ENCODE measurements at places on chromosomes 12 and 14. TPM values are rescaled to one million over a fixed set of nuclear protein-coding genes. Genes with fewer than 3 reads are reported as not detected.

The GLI1 gene
- total RNA-seq, result not detected

The EPYC gene
- 0.14 TPM for total RNA-seq

The PRB4 gene
- not detected for total RNA-seq

The KCNK13 gene
- total RNA-seq, result not detected

The ESPL1 gene
- total RNA-seq, result not detected

The KRT83 gene
- not detected for total RNA-seq

The RNASE3 gene
- total RNA-seq, result not detected

The PTPN21 gene
- 6.5 TPM for total RNA-seq

The P2RX4 gene
- total RNA-seq, result 13.8 TPM

The SMIM41 gene
- not detected for total RNA-seq

The CINP gene
- 7.4 TPM for total RNA-seq

The MAP1LC3B2 gene
- total RNA-seq, result not detected

DNA sequence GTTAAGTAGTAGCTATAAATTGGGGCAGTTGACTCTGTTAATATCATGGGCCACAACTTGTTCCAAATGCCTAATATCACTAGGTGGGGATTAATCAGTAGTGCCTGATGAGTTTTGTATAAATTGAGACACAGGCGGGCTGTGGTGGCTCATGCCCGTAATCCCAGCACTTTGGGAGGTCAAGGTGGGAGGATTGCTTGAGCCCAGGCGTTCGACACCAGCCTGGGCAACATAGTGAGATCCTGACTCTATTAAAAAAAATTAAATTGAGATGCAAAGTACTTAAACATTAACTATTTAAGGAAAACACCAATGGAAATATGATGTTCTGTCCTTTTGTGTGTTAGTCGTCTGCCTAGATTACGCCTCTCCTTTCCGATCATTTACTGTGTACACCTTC, 9.0 kb downstream of the PAPOLA start:
- no peak for DNase-seq

DNA sequence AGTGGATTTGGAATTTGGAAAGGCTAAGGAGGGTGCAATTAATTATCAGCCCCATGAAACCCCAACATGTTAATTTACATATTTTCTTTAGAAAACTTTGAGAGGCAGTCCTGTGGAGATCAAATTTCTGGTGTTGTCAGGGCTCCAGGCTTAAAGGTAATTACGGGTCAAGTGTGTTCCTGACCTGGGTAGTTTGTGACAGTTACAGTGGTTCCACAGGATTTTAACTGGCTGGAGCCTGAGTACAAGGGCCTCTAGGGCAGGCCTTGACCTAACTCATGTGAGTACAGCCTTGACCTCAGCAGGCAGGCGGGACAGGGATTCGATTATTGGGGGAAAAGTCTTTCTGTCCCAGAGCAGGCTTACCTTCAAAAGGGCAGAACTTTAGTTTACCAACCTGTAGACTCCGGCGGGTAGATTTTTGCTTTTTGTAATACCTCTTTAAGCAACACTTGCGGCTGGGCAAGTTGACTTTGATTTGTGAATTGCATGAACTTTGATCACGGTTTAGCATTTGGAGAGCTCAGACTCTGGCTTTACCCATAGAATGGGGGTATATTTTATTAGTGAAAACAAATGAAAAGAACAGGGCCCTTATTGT, 8.4 kb upstream of the PPTC7 start:
- DNase-seq, result no peak

- DNase-seq, result peak; percentile 55
Observed at GRCh38 chr12:49098035-49098451, 3.4 kb upstream of the DHH start.

- DNase-seq, result no peak
Observed at GRCh38 chr12:124617615-124618014, 50.2 kb upstream of the NCOR2 start.

- DNase-seq, result no peak
Observed at GRCh38 chr14:79117561-79117960, 947.4 kb downstream of the NRXN3 start.

GRCh38 chr12:95390932-95391331, 83.0 kb upstream of the METAP2 start:
- no peak for DNase-seq

- no peak for DNase-seq
Observed at GRCh38 chr14:73452341-73453186, 5.8 kb downstream of the NUMB start.

DNA sequence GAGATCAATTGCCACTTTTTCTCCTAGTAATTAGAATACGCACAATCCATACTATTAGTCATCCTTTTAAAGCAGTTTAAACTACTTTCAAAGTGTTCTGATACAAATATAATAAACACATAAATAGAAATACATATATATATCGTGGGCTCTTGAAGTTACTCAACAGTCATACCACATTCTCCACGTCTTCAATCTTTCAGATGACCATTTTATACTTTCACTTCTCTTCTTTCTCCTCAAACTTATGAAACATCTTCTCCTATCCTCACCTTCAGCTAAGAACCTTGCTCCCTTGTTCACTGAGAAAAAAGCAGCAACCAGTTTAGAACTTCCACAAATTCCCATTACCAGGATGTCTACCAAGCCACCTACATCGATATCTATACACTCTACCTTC, 19.2 kb downstream of the CEP290 start:
- no peak for DNase-seq

DNA sequence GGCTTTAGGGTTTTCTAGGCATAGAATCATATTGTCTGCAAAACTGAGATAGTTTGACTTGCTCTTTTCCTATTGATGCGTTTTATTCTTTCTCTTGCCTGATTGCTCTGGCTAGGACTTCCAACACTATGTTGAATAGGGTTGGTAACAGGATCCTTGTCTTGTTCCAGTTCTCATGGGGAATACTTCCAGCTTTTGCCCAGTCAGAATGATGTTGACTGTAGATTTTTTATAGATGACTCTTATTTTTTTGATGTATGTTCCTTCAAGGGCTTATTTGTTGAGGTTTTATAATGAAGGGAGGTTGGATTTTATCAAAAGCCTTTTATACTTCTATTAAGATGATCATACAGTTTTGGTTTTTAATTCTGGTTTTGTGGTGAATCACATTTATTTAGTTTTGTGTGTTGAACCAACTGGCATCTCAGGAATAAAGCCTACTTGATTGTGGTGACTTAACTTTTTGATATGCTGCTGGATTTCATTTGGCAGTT, 478.2 kb downstream of the TMEM117 start:
- no peak for DNase-seq

DNA sequence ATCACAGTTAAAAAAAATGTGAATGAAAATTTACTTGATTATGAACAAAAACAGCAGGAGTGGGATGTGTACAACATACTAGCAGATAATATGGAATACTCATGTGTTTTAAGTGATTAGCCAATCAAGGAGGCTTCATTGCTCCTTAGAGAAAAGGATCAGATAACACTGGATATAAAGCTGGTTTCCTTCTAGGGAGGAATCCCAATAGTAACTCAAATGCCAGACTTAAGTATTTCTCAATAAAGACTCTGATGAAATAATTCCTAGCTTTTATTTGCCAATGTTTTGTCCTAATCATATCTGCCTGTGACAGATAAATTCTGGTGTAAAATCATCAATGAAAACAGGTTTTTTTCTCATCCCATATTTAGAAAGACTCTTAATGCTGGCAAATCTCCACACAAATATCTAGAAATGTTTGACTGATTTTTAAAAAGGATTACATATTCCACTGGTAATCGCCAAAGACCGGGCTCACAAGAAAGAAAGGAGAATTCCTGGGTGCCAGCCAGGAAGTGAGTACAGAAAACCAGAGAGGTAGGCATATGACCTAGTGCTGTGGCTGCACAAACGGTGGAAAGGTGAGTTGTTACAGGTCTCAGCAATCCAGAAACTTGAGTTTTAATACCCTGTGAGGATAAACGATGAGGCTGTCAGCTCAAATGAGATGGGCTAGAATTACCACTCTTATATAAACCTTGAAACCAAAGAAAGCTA, 108.6 kb upstream of the TTC7B start:
- no peak for DNase-seq

GRCh38 chr14:85319101-85319500, 210.8 kb upstream of the FLRT2 start:
- DNase-seq, result no peak

- no peak for DNase-seq
Observed at GRCh38 chr12:104026841-104027599, 23.0 kb downstream of the GLT8D2 start.

GRCh38 chr12:124928095-124928911, 13.9 kb upstream of the UBC start:
- peak; percentile 92 for DNase-seq

DNA sequence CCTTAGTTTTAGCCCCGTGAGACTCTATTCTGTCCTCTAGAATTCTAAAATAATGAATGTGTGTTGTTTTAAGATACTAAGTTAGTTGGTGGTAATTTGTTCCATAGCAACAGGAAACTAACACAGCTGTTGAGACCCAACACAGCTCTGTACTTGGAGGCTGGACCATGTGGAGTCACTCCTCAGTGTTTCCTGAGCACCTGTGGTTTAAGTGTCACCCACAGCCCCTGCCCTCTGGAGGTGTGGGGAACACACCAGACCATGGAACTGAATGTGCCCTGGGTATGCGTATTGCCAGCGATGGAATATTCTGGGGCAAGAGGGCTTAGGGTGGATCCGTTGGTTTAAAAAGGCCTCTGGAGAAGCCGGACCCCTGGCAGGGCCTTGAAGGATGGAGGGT, 16.6 kb upstream of the GPR68 start:
- DNase-seq, result no peak

DNA sequence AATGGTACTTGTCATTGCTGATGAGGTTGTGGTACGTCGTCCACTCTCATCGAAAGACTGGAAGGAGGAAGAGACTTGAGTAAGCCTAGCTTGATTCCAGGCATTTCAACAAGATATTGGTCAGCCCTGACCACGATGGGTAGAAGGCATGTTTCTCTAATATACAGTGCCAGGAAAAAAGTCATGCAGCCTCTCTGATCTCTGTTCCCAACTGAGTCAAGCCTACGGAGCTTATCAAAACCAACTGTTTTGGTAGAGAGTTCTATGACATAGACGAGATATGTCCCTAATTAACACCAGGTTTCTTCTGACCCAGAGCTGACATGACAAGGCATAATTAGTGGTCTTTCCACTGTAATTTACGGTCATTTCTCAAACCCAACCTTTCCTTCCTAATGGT, 58.5 kb downstream of the NIN start:
- DNase-seq, result no peak

- DNase-seq, result no peak
Observed at GRCh38 chr12:109704371-109705098, 9.1 kb upstream of the FAM222A start.

- no peak for DNase-seq
Observed at GRCh38 chr14:53020193-53020932, 69.5 kb upstream of the FERMT2 start.

DNA sequence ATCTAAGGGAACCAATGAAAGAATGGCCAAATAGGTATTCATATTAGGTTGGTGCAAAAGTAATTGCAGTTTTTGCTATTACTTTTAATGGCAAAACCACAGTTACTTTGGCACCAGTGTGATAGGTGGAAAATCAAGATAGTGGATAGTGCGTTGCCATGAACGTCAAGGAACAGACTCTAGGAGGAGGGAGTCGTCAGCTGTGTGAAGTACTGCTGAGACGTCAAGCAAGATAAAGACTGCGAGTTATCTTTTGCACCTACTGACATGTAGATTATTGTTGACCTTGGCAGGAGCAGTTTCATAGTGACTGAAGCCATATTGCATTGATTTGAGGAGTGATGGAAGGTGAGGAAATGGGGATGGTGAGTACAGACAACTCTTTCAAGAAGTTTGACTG, 8.3 kb downstream of the YLPM1 start:
- no peak for DNase-seq

DNA sequence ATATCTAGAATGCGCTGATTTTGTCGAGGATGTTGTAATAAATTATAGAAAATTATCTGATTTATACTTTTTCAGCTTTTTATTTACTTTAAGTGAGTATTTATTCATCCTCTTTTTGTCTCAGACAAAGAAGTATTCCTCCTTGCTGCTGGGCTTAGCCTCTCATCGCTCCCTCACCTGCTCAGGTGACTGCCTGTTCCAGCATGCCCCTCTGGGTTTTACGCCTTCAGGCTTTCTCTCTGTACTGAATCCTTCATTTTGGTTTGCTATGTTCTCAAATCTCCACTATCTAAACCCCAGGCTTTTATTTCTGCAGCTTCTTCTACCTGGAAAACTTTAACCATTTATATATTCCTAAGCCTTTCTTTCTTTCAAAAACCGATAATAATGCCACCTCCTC, 1650.9 kb upstream of the SEL1L start:
- no peak for DNase-seq

DNA sequence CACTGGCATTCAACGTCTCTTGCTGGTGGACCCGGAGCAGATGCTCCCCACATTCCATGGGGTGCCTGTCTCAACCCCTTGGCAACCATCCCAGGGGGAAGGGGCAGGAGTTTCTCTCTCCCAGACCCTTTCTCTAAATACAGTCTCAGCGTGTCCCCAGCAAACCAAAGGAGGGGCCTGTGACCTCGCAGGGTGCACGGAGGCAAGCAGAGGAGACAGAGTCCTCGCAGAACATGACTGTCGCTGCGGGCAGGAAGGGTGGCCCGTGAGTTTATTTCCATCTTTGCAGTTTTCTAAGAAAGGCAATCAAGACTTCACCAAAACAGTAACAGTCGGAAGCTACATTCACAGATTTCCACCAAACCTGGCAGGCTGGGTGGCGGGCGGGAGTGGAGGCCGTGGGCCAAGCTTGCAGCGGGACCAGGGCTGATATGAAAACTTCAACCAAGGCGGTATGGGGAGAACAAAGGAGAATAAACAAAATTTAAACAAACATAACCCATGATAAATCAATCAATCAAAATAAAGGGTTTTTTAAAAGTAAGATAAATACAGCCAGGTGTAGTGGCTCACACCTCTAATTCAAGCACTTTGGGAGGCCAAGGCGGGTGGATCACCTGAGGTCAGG, 18.6 kb downstream of the BRF1 start:
- no peak for DNase-seq

DNA sequence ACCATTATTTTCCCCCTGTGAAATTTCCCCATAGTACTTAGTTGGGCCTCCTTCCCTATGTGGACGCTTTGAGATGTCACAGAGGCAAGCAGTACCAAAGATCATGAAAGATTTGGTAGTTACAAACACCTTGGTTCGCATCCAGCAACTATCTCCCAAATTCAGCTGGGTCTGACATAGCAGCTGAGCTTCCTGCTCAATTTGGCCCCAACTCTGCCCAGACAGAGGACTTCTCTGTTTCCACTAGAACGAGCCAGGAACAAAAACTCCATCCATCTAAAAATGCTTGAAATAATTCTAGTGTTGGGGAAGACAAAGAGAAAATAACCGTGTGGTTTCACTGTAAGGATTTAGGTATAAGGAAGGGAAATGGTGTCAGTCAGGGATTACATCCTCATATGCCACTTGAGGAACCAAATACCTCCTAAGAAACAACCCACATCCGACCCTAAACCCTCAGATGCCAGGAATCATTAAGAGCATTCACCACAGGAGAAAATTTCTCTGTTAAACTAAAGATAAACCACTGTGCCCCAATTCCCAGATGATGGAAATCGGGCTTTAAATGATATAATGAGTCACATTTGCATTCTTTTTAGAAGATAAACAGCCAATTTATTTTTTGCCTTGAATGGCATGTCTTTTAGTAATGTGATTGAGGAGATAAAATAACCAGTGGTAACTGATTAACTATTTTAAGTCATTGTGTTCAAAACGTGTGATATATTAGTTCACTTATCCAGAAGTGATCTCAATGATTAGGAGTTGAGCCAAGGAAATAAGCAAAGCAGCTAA, 103.7 kb upstream of the IFNG-AS1 start:
- no peak for DNase-seq

GRCh38 chr14:97058074-97058467, 260.9 kb downstream of the VRK1 start:
- DNase-seq, result no peak
